NCI-H1436 treated with DMSO at 0.1 percent for 48 hours (cell line): ENCODE measurements at places on chromosomes 13 and 19.

- DNase-seq: no peak
Measured at GRCh38 chr19:12789098-12789903, 2.0 kb upstream of the JUNB start.

- no peak for DNase-seq
Measured at GRCh38 chr13:41791056-41791455, 169.9 kb downstream of the VWA8 start.

DNA sequence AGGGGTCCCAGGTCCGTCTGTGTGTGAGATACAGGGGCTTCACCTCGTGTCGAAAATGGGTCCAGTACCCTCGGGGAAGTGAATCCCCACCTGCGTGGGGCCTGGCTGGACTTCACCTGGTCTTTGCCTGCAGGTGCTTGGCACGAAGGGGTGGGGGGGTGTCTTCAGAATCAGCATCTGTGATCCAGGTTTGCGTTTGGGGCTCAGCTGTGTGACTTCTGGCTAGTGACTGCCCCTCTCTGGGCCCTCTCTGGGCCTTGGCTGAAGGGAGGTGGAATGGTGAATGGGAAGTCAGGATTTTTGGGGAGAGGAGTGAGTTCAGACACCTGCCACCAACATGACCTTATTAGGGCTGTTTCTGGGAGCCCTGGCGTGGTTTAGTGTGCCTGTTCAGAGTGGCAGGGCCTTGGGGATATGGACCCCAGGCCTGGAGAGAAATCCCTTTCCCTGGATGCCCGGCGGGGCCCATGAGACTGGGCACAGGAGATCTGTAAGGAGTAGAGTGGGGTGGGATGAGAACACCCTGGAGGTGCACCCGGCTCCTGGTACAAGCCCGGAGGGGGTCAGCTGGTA lies 2.7 kb downstream of the CELF5 start:
- DNase-seq: no peak

- no peak for DNase-seq
Measured at GRCh38 chr13:51025245-51025905, 85.7 kb downstream of the C13orf42 start.

DNA sequence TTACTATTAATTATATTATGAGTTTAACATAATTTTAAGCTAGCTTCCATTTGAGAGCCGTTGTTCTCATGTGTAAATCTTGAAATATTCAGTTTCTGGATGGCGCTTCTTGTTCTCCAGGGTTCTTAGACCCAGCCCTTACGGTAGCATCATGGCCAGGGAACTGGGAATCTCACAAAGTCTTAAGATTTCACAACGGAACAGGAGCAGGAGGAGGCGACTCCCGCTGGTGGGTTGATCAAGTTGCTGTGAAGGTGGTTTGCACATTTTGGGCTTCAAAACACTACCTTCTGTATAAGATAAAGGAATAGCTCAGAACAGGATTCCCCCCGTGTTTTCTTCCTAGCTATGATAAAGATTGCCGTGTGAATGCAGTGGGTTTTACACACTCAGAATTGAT lies 2.8 kb downstream of the NAXD start:
- no peak for DNase-seq

- DNase-seq: no peak
Measured at GRCh38 chr19:28864577-28865042, 348.3 kb downstream of the UQCRFS1 start.

GRCh38 chr19:33784432-33784831 lies 12.2 kb upstream of the KCTD15 start:
- no peak for DNase-seq

DNA sequence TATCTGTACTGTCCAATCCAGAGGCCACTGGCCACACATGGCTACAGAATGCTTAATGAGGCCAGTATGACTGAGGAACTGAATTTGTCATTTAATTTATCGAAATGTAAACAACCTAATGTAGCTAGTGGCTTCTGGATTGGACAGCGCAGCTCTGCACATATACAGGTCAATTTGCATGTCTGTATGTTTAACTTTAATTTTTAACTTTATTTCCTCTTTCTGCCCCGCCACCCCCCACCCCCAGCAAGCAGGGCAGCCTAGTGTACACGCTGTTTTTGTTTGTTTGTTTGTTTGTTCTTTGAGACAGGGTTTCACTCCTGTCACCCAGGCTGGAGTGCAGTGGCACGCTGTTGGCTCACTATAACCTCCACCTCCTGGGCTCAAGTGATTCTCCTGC lies 15.5 kb downstream of the ZSWIM9 start:
- no peak for DNase-seq

DNA sequence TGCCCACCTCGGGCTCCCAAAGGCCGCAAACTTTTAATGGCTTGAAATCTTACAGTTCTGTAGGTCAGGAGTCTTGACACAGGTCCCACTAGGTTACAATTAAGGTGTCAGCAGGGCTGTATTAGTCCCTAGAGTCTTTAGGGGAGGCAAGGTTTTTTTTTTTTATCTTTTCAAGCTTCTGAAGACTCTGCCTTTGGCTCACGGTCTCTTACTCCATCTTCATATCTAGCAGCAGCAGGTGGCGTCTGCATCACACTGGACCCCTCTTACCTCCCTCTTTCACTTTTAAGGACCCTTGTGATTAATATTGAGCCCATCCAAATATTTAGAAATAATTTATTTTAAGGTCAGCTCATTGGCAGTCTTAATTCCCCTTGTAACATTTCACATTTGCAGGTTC lies 11.6 kb downstream of the MIR17HG start:
- DNase-seq: no peak

DNA sequence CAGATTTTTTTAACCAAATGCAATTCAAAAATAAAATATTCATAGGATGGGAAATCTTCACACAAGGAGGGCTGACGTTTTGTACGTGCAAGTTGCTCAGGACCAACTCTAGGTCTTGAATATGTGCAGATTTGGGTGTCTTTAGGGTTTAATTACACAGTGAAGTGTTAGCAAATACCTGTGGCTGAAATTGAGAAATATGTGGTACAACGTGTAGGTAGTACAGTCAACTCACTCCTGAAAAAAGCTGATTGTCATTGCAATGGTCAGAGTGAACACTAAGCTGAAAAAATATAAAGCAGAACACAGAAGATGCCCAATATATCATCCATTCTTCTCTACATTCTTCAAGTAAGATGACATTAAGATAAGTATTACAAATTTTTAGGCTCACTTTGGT lies 314.3 kb downstream of the SLITRK1 start:
- DNase-seq: no peak

DNA sequence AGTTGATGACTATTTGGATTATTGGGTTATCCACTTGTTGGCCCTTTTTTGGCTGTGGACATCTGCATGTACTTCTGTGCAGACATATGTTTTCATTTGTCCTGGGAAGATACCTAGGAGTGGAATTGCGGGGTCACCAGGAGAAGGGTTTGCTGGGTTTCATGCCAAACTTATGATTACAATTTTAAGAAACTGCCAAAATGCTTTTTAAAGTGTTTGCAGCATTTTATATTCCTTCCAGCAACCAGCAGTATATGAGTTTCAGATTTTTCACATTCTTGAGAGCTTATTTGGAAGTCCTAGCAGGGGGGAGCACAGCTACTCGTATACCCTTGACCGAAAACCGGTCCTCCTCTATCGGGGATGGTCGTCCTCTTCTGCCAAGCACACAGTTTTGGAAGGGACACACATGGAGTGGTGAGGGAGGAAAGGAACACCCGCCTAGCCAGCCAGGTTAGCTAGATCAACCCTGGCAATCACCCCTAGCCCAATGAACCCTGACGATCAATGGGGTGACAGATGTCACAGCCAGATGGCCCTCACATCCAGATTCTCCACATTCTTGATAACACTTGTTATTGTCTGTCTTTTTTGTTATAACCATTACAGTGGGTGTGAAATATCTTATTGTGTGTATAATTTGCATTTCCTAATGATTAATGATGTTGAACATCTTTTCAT lies 26.7 kb upstream of the RNF113B start:
- no peak for DNase-seq

GRCh38 chr19:54188215-54188871 lies 1.0 kb downstream of the MBOAT7 start:
- DNase-seq: no peak

DNA sequence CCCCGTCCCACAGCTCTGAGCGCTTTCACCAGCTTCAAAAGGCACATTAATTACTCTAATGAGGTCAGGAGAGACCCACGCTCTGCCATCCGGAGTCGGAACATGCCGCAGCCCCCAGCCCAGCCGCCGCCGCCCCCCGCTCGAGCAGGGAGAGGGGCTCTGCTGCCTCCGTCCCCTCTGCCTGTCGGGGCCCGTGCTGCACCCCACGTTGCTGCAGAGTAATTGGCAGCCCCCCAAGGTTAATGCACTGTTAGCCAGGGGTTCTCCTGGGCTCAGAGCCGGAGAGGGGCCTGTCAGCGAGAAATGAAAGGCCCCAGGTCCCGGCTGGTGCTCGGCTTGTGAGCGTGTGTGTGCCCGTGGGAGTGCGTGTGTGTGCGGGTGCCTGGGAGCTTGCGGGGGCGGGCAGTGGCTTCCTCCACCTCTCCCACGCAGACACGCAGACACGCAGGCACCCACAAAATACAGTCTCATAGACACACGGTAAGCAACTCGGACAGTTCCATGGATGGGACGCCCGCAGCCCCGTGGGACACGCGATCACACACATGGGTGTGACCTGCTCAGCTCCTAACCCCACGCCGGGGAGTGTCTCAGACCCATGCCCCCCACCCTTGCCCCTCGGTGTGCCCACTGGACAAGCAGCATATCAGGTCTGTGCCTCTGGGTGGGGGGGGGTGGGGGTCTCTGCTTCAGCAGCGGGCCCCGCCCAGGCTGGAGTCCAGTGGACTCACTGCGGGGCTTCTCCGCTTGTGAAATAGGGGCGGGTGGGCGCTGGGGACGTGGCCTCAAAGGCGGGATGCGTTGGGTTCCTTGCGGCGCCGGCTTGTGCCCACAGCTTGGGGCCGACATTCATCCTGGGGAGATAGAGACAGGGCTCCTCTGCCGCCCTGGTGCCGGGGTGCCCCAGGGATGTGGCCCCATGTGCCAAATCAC lies 4.8 kb upstream of the EFNA2 start:
- DNase-seq: no peak
